ENCODE measurements at places on chromosomes 4 and X.

- no peak for DNase-seq
Observed at GRCh38 chrX:31112226-31112999, 40.6 kb upstream of the FTHL17 start.

DNA sequence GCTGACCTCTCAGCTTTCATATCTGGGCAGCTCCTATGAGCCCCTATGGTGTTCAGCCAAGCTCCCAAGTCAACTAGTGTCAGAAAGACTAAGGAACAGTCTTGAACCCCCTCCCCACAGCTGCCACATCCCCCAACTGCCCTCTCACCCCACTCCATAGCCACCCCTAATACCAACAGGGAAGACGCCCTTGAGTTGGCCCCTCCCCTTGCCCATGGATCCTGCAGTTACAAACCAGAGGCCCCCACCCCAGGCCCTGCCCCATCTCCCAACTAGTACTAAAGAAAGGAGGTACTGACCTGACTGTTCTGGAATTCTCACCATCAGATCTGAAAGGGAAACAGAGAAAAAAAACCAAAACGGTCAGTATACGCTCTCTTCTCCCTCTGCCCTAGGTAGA lies 10.2 kb upstream of the IQSEC2 start:
- no peak for DNase-seq

DNA sequence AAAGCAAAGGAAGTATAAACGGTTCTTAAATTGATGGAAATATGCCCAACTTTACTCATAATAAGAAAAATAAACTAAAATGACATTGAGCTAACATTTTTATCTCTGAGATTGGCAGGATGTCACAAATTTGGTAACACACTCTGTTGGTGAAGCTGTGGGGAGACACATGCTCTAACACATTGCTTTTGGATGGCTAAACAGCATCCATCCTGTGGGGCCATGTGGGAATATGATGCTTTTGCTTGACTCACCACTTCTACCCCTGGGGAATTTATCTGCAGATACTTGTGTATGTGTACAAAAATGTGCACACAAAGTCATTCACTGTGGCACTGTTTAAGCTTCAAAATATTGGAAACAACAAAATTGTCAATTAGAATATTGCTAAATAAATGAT lies 100.2 kb downstream of the ANAPC4 start:
- DNase-seq: no peak

- peak; percentile 92 for DNase-seq
Observed at GRCh38 chr4:26171941-26172340, 148.9 kb upstream of the RBPJ start.
